ENCODE measurements at places on chromosomes 4 and X.

GRCh38 chr4:111500858-111501257 is 644.4 kb upstream of the FAM241A start:
- no peak for DNase-seq

- no peak for DNase-seq
Measured at GRCh38 chr4:176453658-176454057, 133.9 kb downstream of the SPCS3 start.

DNA sequence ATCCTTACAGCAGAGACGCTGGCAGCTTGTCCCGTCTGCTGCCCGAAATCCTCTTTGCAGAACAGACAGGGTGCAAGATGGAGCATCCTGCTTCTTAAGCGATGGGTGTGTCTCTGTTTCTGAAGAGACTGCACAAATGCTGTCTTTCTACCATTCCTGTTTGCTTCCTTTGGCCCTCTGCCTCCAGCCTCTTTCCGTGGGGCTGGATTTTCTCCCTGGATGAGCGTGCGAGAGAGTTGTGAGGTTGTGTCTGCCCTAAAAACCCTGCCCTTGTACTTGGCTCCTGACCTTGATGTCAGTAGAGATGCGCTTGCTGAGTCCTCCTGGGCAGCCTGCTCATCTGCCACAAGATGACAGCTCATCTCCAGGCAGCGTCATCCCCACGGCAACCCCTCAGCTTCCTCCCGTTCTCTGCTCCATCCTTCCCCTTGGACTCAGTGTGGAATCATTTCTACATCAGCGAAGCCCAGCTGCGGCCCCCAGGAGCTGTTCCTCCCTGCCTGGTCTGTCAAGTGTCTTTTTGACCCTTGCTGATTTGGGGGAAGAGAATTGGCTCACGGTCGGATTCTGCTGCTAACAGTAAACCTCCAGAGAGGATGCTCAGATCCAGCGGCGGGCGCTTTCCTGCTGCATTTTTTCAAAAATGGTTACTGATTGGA is 246.2 kb downstream of the ASMT start:
- no peak for DNase-seq

GRCh38 chr4:137529432-137529831 is 2.9 kb downstream of the PCDH18 start:
- DNase-seq = no peak

DNA sequence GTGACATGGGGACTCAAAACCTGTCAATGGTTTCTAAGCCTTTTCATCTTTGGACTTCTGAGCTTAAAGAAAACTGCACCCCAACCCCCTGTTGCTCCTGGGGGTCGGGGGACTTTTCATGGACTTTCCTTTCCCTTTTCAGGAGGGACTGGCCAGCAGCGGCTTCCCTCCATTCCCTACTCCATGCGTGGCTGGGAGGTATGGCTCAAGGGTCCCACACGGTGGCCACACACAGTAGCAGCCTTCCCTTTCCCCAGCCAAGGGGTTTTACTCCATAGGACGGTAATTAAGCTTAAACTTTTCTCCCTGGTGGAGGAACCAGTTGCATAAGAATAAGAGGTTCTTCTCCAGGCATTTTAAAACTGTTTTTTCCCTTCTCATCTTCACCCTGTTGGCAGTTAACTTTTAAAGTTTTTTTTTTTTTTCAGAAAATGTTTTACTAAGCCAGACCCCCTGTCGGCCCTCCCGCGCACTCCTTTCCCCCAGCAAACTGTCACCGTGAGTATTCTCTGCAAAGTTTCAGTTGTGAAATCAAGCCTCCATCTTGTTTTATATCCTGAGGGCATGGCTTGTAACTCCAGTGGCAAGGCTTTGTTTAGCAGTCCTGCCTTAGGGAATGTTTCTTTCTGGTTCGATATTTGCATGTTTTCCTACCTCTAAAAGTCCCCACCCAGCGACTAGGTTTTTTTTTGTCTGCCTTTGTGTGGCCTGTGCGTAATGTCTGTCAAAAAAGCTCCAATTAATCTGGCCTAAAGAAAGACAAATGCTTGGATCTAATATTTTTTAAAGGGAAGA is 325.7 kb downstream of the TLL1 start:
- no peak for DNase-seq

DNA sequence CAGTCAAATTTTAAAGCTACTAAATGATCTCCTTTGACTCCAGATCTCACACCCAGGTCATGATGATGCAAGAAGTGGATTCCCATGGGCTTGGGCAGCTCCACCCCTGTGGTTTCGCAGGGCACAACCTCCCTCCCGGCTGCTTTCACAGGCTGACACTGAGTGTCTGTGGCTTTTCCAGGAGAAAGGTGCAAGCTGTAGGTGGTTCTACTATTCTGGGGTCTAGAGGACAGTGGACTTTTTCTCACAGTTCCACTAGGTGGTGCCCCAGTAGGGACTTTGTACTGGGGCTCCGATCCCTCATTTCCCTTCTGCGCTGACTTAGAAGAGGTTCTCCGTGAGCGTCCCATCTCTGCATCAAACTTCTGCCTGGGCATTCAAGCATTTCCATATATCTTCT is 845.2 kb downstream of the PCDH18 start:
- no peak for DNase-seq

- no peak for DNase-seq
Measured at GRCh38 chrX:151687635-151688034, 7.6 kb upstream of the PRRG3 start.

DNA sequence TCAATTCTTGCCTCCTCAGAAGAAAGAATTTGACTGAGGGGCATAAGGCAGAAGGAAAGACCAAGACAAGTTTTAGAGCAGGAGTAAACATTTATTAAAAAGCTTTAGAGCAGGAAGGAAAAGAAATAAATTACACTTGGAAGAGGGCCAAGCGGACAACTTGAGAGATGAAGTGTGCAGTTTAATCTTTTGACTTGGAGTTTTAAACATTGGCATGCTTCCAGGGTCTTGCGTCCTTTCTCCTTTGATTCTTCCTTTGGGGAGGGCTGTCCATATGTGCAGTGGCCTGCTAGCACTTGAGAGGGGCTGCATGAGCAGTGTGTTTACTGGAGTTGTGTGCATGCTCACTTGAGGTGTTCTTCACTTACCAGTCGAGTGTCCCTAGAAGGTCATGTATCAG is 275.8 kb upstream of the IL1RAPL1 start:
- no peak for DNase-seq

DNA sequence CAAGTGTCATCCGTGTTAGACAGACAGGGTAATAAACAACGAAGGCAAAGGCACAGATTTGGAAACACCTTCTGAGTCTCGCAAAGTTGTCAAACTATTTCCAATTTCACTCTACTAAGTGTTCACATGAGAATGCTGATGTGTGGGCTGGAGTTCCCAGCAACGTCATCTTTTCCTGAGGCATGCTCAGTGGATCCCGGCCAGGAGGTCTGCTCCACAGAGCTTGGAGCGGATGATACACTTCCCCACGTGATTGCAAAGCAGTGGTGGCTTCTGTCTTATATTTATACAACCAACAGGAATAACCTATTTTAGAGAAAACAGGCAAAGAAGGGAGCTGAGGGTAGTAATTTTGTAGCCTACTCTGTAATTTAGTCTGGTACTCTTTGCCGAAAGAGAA is 40.1 kb upstream of the PDK3 start:
- DNase-seq = no peak

DNA sequence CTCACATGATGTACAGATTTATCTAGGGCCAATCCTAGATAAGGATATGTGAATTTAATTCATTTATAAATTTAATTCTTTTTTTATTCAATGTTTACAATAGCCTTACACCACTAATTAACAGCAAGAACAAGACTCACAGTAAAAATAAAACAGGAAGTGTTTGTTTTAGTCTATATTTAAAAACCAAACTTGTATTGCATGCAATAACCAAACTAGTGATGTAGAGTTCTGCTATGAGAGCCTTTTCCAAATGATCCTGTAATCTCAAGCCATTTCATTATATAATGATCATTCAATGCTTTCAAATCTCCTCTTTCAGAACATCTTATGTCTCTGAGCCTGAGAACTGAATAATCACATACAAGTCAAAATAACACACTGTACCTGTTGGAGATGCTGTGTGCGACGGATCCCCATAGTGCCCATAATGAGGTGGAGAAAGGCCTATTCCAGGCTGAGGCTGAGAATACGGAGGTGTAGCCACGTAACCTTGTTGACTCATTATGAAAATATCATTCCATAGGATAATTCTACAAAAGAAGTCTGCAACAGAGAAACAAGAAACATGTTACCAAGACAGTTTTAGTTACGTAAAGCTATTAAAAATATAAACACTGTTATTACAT is 2.6 kb downstream of the SEC24D start:
- no peak for DNase-seq

DNA sequence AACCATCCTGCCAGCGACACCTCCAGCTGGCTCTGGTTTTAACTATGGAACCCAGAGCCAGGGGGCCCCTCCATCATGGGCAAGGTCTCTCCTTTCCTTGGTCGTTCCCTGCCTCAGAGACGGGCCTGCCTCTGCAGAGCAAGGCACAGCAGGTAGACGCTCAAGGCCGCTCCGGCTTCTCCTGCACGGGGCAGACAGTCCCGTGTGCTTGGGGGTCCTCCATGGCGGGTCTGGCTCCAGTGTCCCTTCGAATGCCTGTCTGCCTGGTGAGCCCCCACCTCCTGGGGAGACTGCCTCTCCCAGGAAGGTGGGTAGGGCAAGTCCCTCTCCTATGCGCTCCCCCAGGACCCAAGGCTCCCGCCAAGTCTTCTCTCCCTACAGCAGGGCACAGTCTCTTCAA is 71.5 kb downstream of the ACOX3 start:
- DNase-seq = no peak

- no peak for DNase-seq
Measured at GRCh38 chr4:26260571-26260970, 60.2 kb upstream of the RBPJ start.

DNA sequence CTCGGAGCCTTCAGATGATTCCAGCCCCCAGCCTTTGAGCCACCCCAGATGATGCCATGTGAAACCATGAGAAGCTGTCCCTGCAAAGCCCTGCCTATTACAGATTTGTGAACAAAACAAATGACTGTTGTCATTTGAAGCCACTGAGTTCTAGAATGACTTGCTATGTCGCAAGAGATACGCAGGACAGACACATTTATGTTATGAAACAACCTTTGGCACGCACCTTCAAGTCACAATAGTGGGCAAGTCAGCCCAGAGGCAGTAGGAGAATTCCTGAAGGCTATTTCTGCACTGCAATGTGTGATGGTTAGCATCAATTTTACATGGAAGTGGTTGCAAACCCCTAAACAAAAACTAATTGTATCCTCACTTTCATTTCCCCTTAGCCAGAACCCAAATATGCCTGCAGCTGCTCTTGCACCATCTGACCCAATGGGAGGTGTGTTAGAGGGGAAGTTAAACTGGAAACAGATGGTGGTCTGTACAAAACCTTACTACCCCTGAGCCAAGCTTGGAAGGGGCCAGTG is 174.4 kb upstream of the ATP6AP2 start:
- no peak for DNase-seq

DNA sequence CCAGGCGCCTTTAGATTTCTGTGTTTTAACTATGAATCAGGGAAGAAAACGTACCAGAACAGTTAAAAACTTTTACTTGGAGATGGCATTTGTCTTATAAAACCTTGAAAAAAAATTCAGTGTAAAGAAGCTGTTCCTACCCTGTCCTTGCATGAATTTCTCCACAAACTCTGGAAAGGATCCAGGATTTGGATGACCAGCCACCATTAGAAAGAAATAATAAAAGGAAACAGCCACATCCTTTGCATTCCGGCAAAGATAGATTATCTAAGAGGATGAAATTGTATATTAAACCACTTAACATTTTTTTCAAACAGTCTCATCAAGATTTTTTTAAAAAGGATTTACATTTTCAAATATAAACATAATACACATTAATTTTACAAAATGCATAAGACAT is 10.6 kb downstream of the SULT1E1 start:
- DNase-seq = no peak

DNA sequence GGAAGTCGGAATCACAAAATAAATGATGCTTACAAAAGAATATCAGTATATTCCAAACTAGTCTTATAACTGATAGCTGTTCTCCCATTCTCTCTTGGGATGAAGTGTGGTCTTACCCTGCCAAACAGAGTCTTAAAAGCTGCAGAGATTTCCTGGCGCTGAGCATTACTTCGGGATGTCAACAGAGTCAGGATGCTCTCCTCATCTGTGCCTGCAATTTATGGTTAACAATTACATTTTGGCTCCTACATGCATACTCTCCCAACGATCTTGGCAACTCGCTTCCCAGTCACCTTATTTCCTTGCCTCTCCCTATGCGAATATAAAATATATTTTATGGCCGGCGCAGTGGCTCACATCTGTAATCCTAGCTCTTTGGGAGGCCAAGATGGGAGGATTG is 12.2 kb downstream of the ANXA5 start:
- no peak for DNase-seq

- DNase-seq = no peak
Measured at GRCh38 chr4:122759639-122760310, 27.3 kb downstream of the BBS12 start.

DNA sequence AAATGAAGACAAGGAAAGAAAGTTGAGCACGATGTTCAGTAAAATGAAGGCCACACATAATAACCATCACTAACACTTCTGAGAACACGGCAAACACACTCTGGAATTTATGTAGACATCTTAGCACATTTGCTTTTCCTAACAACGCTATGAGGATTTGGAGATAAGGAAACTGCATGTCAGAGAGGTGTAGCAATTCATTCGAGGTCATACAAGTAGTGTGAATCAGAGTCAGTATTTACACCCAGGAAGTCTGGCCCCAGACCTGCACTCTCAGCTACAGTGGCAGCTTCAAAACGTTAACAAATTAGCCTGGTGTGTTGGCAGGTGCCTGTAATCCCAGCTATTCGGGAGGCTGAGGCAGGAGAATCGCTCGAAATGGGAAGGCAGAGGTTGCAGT is 253.4 kb downstream of the PDGFC start:
- DNase-seq = no peak

DNA sequence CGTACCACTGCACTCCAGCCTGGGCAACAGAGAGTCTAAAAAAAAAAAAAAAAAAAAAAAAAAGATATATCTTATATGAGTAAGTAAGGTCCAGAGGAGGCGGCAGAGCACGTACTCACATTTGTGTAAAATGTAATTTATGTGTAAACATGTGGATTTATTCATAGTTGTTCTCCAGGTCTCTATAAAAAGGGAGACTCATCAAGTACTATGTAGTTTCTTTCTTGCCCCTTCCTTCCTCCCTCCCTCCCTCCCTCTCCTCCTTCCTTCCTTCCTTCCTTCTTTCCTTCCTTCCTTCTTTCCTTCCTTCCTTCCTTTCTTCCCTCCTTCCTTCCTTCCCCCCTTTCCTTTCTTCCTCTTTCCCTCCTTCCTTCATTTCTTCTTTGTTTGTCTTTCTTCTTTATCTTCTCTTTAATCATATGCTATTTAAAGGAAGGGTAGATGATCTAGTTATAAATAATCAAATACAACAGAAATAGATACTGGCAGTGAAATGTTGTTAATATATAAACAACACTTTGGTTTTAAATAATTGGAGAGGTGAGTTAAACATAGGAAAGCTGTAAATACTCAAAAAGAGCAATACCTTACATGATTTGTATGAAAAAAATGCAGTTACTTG is 344.8 kb downstream of the ANK2 start:
- no peak for DNase-seq

All from NCI-H187 treated with DMSO at 0.1 percent for 48 hours (cell line).